Adrenal gland (tissue), 19 donors: ENCODE measurements at places on chromosomes 6 and 20. TPM values are rescaled to one million over a fixed set of nuclear protein-coding genes. Genes with fewer than 3 reads are reported as not detected.

GRCh38 chr6:223763-224162 is 68.5 kb upstream of the DUSP22 start:
- DNase-seq = peak; percentile 20
- peaks cover 4% of the 10 kb centered on the region for H3K4me1 ChIP-seq
- H3K27me3 ChIP-seq = no peaks in the 10 kb centered on the region
- no peak overlapping the region for H3K27ac ChIP-seq

DNA sequence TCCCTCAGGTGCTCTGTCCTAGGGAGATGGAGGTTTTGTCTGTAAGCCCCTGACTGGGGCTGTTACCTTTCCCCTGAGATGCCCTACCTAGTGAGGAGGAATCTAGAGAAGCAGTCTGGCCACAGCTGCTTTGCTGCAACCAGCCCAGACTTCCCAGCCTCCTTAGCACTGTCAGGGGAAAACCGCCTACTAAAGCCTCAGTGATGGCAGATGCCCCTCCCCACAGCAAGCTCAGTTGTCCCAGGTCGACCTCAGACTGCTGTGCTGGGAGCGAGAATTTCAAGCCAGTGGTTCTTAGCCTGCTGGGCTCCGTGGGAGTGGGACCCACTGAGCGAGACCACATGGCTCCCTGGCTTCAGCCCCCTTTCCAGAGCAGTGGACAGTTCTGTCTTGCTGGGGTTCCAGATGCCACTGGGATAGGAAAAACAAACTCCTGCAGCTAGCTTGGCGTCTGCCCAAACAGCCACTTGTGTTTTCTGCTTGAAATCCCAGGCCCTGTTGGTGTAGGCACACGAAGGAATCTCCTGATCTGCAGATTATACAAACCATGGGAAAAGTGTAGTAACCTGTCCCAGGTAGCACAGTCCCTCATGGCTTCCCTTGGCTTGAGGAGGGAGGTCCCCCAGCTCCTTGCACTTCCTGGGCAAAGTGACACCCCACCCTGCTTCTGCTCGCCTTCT is 146.4 kb upstream of the PROKR2 start:
- H3K36me3 ChIP-seq = no peaks in the 10 kb centered on the region
- no peak for DNase-seq
- H3K27me3 ChIP-seq = no peaks in the 10 kb centered on the region

The MEI4 gene
- 1.4 TPM for total RNA-seq

The ITPR3 gene
- 1.3 TPM for total RNA-seq

DNA sequence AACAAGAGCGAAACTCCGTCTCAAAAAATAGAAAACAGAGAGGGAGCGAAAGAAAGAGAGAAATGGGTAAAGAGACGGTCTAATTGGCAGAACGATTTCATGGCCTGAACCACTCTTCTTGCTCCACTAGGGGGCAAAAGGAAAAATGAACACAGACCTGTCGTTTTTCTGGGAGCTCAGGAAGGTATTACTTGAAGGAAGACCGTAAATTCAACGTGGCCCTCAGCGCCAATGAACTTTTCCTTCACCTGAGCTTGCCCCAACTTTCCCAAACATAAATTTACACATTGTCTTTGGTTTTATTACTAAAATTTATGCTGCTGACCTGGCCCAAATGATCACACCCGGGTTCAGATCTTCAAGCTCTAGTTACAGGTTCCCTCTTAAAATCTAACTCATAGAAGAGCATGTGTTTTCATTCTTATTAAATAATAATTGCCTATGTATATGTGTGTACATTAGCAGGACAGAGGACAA is 67.3 kb downstream of the ATP9A start:
- H3K27me3 ChIP-seq = no peaks in the 10 kb centered on the region
- H3K36me3 ChIP-seq = no peaks in the 10 kb centered on the region
- peaks cover 8% of the 10 kb centered on the region for H3K4me1 ChIP-seq
- no peak overlapping the region for H3K4me3 ChIP-seq
- no peak overlapping the region for H3K27ac ChIP-seq

DNA sequence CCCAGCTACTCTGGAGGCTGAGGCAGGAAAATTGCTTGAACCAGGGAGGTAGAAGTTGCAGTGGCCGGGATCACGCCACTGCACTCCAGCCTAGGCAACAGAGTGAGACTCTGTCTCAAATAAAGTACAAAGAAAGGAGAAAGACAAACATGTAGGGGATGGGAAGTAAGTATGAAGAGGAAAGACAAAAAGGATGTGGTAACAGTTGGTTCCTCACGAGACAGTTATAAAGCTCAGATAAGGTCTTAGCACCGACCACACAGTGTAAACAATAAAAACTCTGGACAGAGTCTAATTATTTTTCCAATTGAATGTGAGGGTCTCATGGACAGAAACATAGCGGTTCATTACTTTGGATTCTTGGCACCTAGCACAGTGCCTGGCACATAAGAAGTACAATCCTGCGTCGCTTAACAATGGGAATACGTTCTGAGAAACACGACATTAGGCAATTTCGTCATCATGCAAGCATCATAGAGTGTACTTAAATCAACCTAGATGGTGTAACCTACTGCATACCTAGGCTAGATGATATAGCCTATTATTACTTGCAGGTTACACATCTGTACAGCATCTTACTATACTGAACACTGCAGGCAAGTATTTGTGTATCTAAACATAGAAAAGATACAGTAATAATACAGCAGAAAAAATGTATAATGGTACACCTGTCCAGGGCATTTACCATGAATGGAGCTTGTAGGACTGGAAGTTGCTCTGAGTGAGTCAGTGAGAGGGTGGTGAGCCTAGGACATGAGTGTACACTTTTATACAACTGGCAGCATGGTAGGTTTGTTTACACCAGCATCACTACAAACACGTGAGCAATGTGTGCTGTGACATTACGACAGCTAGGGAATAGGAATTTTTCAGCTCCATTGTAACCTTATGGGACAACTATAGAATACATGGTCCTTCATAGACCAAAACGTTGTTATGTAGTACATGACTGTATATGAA is 38.2 kb downstream of the MBOAT1 start:
- H3K4me3 ChIP-seq = no peak overlapping the region
- H3K36me3 ChIP-seq = no peaks in the 10 kb centered on the region
- H3K27me3 ChIP-seq = no peaks in the 10 kb centered on the region

- H3K27ac ChIP-seq = no peak overlapping the region
- H3K27me3 ChIP-seq = no peaks in the 10 kb centered on the region
Measured at GRCh38 chr20:10994991-10995700, 321.3 kb upstream of the JAG1 start.

GRCh38 chr6:4664117-4664626 is 112.0 kb upstream of the CDYL start:
- no peak overlapping the region for H3K4me3 ChIP-seq
- no peak for DNase-seq
- H3K4me1 ChIP-seq = no peaks in the 10 kb centered on the region
- no peaks in the 10 kb centered on the region for H3K36me3 ChIP-seq
- H3K27ac ChIP-seq = no peak overlapping the region

The CRIP3 gene
- total RNA-seq = not detected

GRCh38 chr20:33192912-33193501 is 24.1 kb upstream of the BPIFA3 start:
- H3K36me3 ChIP-seq = no peaks in the 10 kb centered on the region
- H3K4me3 ChIP-seq = no peak overlapping the region
- DNase-seq = no peak
- no peaks in the 10 kb centered on the region for H3K27me3 ChIP-seq
- H3K4me1 ChIP-seq = no peaks in the 10 kb centered on the region

GRCh38 chr6:157813191-157813590 is 9.9 kb upstream of the SNX9 start:
- peak overlapping the region; percentile 95 for H3K27ac ChIP-seq

The TLDC2 gene
- total RNA-seq = not detected

The GCNT2 gene
- 4.0 TPM for total RNA-seq

DNA sequence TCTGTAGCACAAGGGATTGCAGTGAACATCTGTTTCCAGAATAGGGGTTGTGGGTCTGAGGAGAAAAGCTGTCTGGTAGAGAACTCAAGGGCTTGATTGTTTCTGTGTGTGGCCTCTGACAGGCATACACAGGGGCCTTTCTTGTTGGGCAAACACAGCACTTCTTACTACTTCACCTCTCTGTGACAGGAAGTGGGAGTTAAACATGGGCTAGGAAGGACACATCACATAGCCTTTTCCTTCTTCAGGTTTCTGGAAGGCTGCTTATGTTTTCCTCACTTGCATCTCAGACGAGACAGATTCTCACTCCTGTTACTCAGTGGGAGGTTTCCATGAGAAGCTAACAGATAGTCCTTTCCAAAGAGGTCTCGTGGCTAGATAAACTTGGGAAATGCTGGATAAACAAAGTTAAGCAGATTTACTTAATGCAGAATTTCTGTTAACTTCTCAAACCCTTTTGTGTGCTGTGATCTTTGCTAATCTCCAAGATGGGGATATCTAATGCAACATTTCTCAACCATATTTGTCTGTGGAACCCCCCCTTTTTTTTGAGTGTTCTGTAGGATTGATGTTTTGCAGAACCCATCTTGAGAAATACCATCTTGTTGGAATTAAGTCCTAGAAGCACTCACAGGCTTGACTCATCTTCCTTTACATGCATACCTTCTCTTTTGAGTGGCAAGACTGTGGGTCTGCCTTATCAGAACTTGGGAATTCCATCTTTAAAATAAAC is 41.9 kb upstream of the RNF8 start:
- H3K4me3 ChIP-seq = no peak overlapping the region
- no peak for DNase-seq
- H3K27ac ChIP-seq = no peak overlapping the region
- H3K4me1 ChIP-seq = no peaks in the 10 kb centered on the region
- peaks cover 38% of the 10 kb centered on the region for H3K36me3 ChIP-seq

GRCh38 chr6:82924799-82925535 is 140.7 kb downstream of the UBE3D start:
- no peaks in the 10 kb centered on the region for H3K27me3 ChIP-seq
- no peak overlapping the region for H3K27ac ChIP-seq
- no peak for DNase-seq
- no peaks in the 10 kb centered on the region for H3K36me3 ChIP-seq
- no peak overlapping the region for H3K4me3 ChIP-seq

- no peaks in the 10 kb centered on the region for H3K27me3 ChIP-seq
- no peaks in the 10 kb centered on the region for H3K36me3 ChIP-seq
- DNase-seq = no peak
- H3K27ac ChIP-seq = no peak overlapping the region
Measured at GRCh38 chr6:53290537-53291510, 57.9 kb downstream of the ELOVL5 start.

The SPATS1 gene
- total RNA-seq = not detected

The RNF182 gene
- not detected for total RNA-seq

DNA sequence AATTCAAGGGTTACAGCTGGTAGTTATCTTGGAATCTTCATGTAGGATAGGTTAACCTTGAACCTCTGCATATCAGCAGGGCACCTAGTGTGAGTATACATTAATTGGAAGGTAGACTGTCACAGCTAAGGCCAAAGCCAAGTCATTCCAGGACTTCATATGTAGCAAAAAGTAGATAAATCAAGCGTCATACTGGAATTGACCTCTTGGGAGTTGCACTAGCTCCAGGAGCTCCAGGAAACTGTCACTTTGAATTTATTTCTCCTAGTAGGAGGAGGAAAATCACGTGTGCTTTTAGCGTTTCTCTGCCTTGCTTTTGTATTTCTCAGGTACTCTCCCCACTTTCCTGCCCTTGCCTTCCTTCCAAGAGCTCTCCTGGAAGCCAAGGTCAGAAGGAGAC is 30.3 kb downstream of the RIPOR2 start:
- peaks cover 4% of the 10 kb centered on the region for H3K4me1 ChIP-seq
- H3K36me3 ChIP-seq = no peaks in the 10 kb centered on the region
- no peak overlapping the region for H3K4me3 ChIP-seq
- no peak for DNase-seq
- no peak overlapping the region for H3K27ac ChIP-seq

The BPIFA1 gene
- not detected for total RNA-seq

DNA sequence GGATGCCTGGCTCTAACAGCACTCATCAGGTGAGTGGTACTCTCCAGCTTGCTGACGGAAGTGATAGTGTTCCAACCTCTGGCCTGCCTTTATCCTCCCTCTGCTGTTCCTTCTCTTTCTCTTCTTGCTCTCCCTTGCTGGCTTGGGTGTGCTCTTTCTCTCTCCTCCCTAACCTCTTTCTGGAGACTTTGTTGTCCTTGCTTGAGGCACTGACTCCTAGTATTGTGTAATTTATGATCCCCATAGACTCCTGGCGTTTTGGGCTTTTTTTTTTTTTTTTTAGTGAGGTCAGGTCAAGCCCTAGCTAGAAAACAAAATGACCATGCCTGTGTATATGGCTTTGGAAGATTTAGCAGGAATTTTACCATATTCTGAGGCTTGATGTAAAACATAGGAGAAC is 84.7 kb upstream of the MRAP2 start:
- H3K27ac ChIP-seq = no peak overlapping the region
- peaks cover 7% of the 10 kb centered on the region for H3K4me1 ChIP-seq
- H3K4me3 ChIP-seq = no peak overlapping the region
- H3K27me3 ChIP-seq = no peaks in the 10 kb centered on the region

The TSPO2 gene
- total RNA-seq = not detected

GRCh38 chr6:55979526-55979925 is 104.1 kb upstream of the BMP5 start:
- H3K27me3 ChIP-seq = no peaks in the 10 kb centered on the region
- H3K4me3 ChIP-seq = no peak overlapping the region
- H3K27ac ChIP-seq = no peak overlapping the region
- H3K4me1 ChIP-seq = no peaks in the 10 kb centered on the region
- H3K36me3 ChIP-seq = no peaks in the 10 kb centered on the region
- DNase-seq = no peak

DNA sequence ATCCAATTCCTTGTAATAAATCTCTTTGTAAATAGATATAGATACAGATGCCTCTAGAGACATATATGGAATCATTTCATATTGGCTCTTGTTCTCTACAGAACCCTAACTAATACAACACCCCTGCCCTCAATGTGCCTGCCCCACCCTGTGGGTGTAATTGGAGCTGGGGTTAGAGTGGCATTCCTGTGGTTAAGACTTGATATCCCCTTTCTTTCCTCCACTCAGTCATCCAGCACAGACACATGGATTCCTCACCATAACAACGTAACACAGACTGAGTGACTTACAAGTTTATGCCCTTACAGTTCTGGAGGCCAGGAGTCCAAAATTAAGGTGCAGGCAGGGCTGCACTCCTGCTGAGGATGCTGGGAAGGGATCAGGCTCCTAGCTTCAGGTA is 42.8 kb downstream of the C6orf118 start:
- H3K27ac ChIP-seq = no peak overlapping the region
- H3K27me3 ChIP-seq = no peaks in the 10 kb centered on the region
- DNase-seq = no peak
- no peaks in the 10 kb centered on the region for H3K4me1 ChIP-seq
- no peak overlapping the region for H3K4me3 ChIP-seq
- no peaks in the 10 kb centered on the region for H3K36me3 ChIP-seq

- no peak overlapping the region for H3K4me3 ChIP-seq
- no peaks in the 10 kb centered on the region for H3K36me3 ChIP-seq
- H3K27ac ChIP-seq = no peak overlapping the region
- H3K27me3 ChIP-seq = no peaks in the 10 kb centered on the region
Measured at GRCh38 chr20:42429761-42430458, 759.8 kb downstream of the PTPRT start.
